Hematopoietic multipotent progenitor cell treated with erythropoietin and hydrocortisone succinate and interleukin-3 and kit ligand, for 15 days (in vitro differentiated cells): ENCODE measurements at places on chromosomes 3 and 15.

- DNase-seq: no peak
These were observed 5.6 kb downstream of the FOXL2 start for GRCh38 chr3:138941259-138941885.

DNA sequence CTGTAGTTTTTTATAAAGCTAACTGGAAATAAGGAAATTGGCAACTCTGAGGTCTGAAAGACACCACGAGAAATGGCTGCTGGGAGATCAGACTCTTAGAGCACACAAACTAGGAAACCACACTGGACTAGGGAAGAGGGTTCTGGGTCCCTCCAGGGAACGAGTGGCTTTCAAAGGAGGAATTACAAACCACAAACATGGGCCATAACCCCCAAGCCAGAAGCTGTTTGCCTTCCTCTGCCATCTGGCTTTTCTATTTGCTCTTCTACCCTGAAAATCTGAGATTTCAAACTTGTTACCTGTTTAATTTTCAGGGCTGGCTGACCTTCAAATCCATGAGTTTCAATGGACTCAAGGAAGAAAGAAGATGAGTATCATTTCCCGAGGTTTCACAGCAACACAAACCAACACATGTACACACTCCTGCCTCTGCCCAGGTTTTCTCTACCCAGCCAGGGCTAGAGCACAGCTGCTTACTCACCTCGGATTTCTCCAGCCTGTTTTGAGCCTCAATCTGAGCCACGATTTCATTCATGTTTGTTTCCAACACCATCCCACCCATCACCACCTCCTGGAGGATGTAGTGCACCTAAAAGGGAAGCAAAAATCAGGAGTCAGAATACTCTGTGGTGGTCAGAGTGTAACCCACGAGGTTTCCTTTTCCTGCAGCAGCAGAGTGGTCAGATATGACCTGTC is 22.6 kb upstream of the ANPEP start:
- DNase-seq: no peak

DNA sequence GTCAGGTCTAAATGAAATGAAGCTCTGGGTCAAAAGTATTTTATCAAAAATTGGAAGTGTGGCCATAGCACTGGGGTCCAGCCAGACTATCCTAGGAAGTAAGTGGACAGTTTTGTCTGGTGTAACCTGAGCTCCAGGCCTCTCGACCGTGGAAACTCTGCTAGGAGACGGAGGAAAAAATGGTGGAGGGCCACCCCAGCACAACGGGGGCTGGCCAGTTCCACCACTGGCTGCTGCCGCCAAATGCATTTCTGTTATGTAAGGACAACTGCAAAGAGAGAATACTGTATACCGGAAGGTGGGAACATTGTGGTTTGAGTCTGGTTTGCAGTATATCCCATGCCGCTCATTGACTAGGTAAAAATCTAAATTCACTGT is 235.7 kb downstream of the GREM1 start:
- DNase-seq: no peak

- DNase-seq: no peak
These were observed 1.8 kb downstream of the LIMD1 start for GRCh38 chr3:45596290-45596791.

GRCh38 chr3:4552811-4553210 is 59.7 kb downstream of the ITPR1 start:
- no peak for DNase-seq

DNA sequence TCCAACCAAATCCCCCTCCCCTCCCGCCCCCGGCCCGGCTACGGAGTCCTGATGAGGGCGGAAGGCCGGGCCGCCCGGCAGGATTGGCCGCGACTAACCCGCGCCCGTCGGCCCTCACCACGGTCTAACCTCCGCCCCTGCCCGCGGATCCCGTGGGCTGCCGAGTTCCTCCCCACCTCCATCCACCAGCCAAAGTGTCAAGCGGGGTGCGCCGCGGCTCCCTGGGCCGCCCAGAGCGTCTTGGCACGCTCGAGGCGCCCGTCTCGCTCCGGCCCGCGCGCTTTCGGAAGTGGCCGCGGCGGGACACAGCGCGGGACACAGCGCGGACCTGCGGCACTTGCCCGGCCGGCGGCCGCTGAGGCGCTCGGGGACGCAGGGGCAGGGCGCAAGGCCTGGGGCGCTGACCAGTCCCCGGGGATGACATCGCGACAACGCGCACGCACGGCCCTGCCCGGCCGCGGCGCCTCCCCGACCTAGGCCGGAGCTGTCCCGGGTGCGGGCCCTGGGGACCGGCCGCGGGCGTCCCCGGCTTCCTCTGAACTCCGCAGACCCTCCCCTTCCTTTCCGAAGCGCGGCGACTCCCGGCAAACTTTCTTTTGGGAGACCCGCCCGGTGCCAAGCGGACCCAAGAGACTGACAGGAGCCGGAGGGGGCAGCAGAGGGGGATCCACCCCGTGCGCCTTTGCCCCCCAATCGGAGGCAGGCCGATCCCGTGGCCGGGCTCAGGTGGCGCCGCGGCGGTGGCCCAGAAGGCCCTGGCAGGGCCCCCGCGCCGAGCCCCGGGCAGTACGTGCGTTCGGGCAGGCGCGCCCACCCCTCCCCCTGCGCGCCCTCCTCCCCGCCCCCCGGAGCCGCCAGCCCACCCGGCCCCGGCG is 112.8 kb upstream of the ICE2 start:
- DNase-seq: no peak

- no peak for DNase-seq
These were observed 312.7 kb downstream of the MFSD1 start for GRCh38 chr3:159114582-159114981.

GRCh38 chr15:67769497-67770357 is 55.6 kb upstream of the SKOR1 start:
- no peak for DNase-seq

GRCh38 chr3:36840453-36840921 is 76.1 kb upstream of the DCLK3 start:
- no peak for DNase-seq

DNA sequence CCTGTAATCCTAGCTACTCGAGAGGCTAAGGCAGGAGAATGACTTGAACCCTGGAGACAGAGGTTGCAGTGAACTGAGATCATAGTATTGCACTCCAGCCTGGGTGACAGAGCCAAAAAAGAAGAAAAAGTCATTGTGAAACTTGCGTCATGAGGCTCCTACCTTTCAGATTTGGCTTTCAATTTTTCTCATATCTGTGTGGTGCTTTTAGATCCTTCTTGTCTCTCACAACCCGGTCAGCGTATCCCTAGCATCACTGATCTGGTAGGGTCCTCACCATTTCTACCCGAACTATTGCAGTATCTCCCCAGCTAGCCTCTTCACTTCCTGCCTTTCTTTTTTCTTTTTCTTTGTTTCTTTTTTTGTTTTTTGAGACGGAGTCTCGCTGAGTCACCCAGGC is 21.6 kb upstream of the GCNT3 start:
- DNase-seq: no peak

GRCh38 chr3:45677033-45677446 is 12.2 kb upstream of the SACM1L start:
- no peak for DNase-seq

- DNase-seq: no peak
These were observed 67.7 kb downstream of the KLHL25 start for GRCh38 chr15:85727068-85727467.

- no peak for DNase-seq
These were observed 140.9 kb downstream of the TPRA1 start for GRCh38 chr3:127449486-127450212.

- no peak for DNase-seq
These were observed 50.5 kb downstream of the SPATA16 start for GRCh38 chr3:173090492-173090891.

DNA sequence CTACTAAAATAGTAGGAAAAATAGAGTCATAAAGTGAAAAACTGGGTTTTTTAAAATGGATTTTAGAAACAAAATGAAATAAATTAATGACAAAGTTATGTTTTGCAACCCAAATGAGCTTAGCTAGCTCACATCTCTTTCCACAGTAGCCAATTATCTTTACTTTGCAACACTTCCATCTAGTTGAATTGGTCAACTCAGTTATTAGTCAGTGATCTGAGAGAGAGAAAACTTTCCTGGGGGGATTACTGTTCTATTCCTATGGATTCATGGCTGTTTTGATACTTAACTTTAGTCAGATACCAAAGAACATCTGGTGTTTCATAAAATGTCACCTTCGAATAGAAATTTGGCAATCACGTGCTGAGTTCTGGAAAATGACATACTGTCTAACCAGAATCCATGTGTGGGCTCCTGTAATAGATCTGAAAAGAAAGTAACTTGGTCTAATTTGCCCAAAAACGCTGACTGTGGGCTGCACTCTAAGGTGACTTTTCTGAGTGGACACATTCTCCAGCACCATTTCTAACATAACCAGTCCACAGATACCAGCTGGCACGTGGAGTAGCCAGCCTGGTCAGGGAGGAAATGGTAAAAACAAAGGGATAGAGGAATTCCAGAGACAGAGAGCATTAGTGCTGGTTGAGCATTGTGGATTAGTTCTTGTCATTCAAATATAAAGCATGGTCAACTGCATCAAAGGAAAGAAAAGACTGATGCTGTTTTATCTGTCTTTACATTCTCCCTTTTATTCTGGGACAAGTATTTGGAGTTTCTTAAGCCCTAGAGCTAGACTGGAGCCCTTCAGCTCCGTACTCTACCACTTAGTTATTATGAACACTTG is 45.2 kb upstream of the CCDC80 start:
- DNase-seq: no peak

GRCh38 chr3:51997935-51998596 is 2.4 kb upstream of the RPL29 start:
- DNase-seq: no peak

DNA sequence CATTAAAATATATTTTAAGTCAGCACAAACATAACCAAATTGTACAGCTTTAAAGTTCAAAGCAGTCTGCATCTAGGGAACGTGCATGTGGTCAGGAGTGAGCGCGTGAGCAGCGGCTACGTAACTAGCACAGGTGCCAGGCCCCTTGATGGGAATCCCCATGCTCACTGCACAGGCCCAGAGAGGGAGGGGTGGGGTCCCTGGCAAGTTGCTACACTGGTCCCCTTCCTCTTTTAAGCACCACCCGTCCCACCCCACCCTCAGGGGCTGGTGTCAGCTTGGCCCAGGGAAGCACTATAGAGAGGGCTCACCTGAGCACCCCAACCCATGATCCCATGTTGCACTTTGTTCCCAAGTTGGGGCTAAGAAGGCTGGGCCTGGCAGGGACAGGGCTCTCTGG is 835 bp upstream of the GMPPB start:
- no peak for DNase-seq

DNA sequence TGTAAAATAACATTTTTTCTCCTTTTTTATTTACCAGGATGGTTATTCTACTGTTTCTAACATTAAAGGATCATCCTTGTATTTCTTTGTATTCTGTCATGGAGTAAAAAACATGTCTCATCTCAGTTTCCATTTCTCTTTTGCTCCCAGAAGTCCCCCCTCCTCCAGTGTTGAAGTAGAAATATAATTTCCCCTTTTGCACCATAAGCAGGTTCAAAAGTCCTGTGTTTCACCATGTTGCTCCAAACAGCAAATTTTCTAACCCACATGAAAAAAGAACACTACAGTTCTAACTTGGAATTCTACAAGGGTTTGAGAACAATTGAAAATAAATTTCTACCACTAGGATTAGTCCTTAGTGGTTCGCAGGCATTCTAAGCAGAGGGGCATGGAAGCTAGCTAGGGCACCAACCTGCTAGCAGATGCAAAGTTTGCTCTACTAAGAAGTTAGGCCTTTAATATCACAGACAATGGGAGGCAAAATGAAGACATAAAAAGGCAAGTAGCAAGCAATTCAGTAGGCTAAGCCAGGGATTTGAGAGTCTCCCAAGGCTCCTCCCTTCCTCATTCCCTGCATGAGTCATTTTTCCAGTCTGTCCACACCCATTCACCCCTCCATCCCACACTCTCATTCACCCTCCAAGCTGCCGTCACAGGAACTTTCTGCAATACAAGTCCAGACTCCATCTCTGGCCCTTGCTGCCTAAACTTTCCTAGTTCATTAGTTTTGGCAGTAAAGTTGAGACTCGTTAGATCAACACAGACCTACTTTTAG is 2.3 kb upstream of the MBNL1 start:
- DNase-seq: no peak
